ENCODE measurements at places on chromosomes 16 and 17.

DNA sequence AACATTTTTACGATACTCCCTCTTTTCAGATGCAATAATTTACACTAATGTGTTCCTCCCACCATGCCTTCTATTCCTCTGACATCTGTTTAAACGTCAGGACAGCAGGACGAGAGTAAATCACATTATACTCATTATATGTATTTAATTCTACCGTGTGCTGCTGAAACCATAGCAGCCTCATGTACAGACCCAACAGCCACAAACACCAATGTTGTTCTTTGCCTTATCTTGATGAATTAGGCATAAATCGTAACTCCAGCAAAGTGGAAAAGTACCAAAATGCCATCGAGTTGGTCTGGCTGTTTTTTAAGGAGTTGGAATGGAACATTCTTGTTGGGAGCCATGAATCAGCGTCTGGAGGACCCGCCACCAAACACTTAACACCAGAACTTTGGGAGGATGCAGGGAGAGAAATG lies 82.9 kb upstream of the FOXF1 start:
- DNase-seq: no peak

DNA sequence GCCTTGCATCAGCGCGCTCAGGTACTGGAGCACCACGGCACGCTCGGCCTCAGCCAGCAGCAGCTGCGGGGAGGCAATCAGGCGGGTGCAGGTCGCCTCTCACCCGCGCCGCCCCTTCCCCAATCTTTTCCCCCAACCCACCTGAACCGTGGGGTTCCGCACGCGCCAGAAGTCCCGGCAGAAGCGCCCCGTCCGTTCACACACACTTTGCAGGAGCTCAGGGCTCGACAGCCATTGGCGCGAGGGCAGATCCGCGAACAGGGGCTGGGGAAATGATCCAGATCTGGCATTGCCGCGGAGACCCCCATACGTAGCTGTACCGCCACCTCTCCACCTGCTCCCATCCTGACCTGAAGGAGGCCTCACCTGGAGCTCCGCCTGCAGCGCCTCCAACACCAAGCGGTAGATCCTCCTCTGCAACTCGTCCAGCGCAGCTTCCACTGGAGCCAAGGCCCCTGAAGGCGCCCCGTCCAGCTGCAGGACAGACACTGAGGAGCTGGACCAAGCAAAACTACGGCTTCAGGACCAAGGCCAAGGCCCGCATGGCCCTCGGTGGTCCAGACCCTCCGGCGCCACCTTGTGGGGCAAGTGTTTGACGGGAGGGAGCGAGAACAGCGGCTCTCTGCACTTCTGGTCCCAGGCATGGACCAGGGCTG lies 1.4 kb upstream of the MATCAP1 start:
- DNase-seq: peak; percentile 87

DNA sequence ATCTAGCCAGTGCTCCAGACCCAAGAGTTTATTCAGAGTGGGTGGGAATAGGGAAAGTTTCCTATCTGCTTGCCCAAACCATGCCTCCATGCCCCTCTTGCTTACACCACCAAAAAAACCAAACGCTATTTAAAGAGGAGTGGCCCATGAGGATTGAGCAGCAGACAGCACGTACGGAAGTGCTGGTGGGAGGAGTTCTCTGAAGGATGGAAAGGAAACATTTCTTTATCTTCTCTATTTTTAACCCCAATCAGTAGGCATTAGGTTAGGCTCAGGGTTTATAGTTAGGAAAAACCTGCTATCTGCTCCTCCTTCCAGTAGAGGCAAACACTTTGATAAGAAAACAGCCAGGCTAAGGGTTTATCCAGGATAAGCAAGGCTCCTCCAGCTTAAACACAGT lies 235.3 kb downstream of the ZFHX3 start:
- DNase-seq: no peak

DNA sequence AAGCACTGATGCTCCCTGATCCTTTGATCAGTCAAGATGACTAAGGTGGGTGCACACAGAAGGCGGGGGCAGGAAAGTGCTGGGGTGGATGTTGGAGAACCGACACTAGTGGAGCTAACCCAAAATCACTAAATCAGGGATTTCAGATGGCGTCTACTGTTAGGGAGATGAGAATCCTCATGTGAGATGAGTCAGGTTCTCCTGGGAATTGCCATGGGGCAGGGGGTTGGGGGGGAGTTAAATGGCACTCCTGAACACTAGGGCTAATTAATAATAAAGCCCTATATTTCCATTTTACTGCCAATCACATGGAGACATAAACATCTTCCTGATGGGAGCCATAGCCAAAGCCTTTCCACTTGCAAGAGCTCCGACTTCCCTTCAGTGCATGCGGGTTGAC lies 804.1 kb downstream of the KCNJ18 start:
- DNase-seq: no peak

- DNase-seq: no peak
Observed at GRCh38 chr17:29918922-29919856, 10.8 kb downstream of the SSH2 start.

- peak; percentile 58 for DNase-seq
Observed at GRCh38 chr16:17364319-17365210, 106.2 kb downstream of the XYLT1 start.

- no peak for DNase-seq
Observed at GRCh38 chr16:29804455-29805231, 1.7 kb upstream of the MAZ start.

DNA sequence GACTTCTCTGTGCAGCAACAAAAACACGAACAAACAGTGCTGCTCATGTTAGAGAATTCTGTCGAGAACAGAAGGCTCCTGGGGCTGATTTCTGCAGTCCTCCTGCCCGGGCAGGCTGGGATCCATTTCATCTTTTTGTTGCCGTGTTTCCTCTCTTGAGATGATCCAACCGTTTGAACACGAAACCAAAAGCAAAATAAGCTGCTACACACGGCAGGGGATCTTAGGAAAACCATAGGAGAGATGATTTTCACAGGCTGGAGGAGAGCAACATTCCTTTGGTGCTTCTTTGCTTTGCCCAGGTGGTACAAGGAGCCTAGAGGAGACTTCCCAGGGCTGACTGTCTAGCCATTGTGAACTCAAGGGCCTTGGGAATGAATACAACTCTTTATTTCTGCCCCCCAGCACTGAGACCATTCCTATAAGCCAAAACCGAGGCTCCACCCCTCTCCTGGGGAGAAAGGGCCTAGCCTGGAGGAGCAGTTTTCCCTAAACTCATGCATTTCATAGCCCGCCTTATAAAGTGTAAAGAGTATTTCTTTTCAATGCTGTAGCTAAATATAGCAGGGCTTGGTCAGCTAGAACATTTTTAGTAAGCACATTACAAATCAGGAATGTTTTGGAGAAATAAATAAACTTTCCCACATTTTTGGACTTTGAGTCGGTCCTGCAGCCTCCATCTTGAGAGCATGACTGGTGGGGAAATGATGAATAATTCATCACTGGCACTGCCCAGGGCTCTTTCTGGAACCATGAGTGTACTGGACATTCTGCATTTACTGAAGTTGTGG lies 7.7 kb downstream of the FOXL1 start:
- no peak for DNase-seq

- no peak for DNase-seq
Observed at GRCh38 chr16:75311383-75311938, 60.0 kb upstream of the BCAR1 start.

- no peak for DNase-seq
Observed at GRCh38 chr16:85536411-85537330, 76.5 kb upstream of the GSE1 start.

- DNase-seq: no peak
Observed at GRCh38 chr17:7248796-7249195, 2.7 kb downstream of the CTDNEP1 start.

DNA sequence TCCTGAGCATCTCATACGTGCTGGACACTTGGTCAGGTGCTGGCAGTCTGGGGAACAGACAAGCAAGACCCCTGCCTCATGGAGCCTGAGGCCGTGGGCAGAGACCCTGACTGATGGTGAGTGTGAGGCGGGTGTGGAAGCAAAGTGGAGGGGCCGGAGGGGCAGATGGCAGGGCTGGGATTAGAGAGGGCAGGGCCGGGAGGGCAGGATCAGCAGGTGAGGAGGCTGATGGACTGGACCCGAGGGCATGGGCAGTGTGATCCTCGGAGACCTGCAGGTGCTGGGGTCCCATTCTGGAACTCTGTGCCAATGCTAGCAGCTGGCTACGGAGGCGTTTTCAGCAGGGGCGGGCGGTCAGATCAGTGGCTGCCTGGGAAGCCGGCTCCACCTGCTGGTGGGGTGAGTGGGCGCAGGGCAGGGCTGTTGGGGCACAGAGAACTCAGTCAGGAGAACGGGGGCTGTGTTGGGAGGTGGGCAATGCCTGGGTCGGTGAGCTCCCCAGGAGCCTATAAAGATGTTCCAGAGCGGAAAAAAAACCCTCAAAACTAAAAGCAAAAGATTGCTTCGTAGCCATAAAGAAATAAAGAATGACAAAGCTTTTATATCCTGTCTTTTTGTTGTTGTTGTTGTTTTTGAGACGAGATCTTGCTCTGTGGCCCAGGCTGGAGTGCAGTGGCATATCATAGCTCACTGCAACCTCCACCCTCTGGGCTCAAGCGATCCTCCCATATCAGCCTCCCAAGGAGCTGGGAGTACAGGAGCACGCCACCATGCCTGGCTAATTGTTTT lies 8.9 kb upstream of the C16orf74 start:
- peak; percentile 76 for DNase-seq

GRCh38 chr16:49048557-49048956 lies 233.1 kb downstream of the CBLN1 start:
- DNase-seq: no peak
